Stimulated activated CD4-positive, alpha-beta T cell treated with anti-CD3 and anti-CD28 coated beads, Interleukin-1b, Interleukin-23, amount 100 ng/mL, for 1 hour (primary cell): ENCODE measurements at places on chromosomes 16 and 17.

- no peak for DNase-seq
Measured at GRCh38 chr17:27889711-27890251, 3.4 kb downstream of the LYRM9 start.

GRCh38 chr16:75096656-75097055 lies 19.9 kb downstream of the LDHD start:
- DNase-seq: no peak

GRCh38 chr16:49867796-49868668 lies 12.1 kb upstream of the ZNF423 start:
- DNase-seq: no peak

DNA sequence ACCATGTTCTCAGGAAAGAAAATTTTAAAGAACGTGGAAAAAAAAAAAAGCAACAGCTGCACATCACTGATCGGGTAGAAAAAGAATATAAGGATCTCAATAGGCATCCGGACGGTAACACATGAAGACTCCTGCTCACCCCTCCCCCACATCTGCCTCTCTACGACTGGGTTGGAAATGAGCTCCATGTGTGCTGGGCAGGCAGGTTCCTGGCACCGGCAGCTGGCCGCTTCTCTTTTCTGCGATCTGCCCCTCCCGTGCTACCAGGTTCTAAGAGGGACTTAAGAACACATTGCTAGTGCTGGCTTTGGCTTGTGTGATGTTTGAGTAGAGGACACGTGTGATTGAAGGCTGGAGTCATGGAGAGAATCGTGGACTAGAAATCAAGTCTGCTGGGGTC lies 115.5 kb downstream of the AATF start:
- no peak for DNase-seq

- DNase-seq: no peak
Measured at GRCh38 chr17:16259926-16260325, 42.9 kb downstream of the PIGL start.

GRCh38 chr16:69302301-69302700 lies 8.8 kb upstream of the VPS4A start:
- no peak for DNase-seq

DNA sequence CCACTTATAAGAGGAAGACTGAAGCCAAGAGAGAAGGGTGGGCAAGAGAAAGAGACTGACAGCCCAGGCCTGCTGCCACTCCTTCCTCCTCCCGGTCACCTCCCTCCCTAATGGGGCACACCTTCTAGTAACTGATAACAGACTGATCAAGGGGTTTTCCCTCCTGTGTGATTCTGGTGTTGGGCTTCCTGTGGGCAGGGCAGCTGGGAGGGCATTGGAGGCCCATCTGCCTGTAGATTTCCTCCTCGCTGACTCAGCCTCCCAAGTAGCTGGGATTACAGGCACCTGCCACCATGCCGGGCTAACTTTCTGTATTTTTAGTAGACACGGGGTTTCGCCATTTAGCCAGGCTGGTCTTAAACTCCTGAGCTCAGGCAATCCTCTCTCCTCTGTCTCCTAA lies 16.2 kb downstream of the CA4 start:
- DNase-seq: no peak

- DNase-seq: no peak
Measured at GRCh38 chr17:79414063-79414792, 196.6 kb downstream of the RBFOX3 start.

DNA sequence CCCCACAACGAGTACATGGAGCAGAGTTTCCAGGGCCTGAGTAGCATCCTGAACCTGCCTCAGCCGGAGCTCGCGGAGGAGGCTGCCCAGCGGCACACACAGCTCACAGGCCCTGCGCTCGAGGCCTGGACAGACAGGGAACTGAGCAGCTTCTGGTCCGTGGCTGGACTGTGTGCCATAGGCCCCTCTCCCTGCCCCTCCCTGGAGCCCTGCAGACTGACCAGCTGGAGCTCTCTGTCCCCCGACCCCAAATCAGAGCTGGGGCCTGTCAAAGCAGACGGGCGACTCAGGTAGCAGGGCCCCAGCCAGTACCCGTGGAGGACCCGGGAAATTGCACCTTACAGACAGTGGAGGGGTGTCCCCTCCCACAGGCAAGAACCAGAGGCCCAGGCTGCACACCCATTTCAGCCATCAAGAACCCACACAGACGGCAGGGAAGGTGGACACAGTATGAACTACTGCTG lies 13.0 kb downstream of the MRPL27 start:
- no peak for DNase-seq

- no peak for DNase-seq
Measured at GRCh38 chr17:38751144-38751807, 1.3 kb upstream of the PSMB3 start.

DNA sequence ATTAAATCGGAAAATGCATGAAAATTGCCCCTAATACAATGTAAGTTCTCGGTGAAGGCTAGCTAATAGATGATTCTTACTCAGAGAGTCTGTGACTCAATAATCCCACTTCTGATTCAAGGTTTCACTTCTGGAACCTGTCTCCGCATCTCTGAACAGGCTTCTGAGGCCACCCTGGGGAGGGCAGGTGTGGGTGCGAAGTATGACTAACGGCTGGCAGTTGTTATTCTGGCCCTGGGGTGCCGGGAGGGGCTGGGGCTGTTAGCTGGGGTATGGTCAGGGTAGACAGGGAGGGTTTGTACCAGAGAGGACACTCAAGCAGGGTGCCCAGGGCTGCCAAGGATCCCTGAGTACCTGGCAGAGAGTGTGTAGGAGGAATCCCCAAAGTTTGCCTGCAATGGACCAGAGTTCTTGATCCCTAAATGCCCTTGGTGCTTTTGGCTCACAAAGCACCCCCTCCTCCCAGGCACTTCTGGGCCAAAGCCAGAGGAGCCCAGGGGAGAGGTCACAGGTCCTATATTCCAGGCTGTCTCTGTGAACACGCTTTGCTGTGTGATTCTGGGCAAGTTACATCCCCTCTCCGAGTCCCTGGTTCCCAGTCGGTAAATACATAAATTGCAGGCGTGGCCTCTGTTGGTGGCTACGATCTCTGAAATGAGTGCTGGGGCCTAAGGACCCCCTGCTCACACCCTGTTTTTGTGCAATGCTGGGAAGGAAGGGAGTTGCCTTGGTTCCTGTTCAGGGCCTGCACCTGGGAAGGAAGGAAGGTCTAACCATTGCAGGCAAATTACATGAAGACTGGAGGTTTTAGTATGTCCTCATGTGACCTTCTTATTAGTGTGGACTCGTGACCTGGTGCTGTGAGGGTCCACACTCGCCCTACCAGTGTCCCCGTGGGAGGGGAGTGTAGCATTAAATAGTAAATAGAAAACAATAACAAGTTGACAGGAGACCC lies 49.9 kb upstream of the CPNE2 start:
- DNase-seq: peak; percentile 57

GRCh38 chr16:48546774-48547173 lies 63.2 kb downstream of the N4BP1 start:
- DNase-seq: no peak

DNA sequence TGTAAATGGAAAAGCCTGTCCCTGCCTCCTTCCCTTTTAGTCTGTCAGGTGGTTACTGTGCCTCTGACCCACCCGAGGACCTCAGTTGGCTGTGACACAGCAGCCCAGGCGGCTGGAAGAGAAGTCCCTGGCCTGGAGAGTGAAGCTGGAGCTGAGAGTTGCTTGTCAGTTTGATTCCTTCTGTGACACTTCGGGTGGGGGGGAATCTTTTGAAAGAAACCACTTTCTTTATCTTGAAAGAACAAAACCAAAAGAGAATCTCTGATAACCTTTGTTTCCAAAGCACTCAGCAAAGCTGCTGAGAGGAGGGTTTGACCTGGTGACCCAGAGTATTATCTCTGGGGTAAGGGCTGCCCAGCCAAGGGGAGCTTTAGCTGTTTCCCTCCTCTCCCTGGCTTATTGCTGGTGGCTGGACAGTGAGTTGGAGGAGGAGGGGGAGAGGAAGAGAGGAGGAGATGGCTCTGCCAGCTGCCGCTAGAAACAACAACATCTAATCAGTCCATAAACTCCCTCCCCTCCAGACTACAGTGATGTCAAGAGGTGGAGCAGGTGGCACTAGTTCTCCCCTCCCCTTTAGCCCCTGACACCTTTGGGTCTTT lies 34.0 kb downstream of the YPEL2 start:
- DNase-seq: no peak

- DNase-seq: no peak
Measured at GRCh38 chr17:58184308-58184985, 8.1 kb upstream of the EPX start.

DNA sequence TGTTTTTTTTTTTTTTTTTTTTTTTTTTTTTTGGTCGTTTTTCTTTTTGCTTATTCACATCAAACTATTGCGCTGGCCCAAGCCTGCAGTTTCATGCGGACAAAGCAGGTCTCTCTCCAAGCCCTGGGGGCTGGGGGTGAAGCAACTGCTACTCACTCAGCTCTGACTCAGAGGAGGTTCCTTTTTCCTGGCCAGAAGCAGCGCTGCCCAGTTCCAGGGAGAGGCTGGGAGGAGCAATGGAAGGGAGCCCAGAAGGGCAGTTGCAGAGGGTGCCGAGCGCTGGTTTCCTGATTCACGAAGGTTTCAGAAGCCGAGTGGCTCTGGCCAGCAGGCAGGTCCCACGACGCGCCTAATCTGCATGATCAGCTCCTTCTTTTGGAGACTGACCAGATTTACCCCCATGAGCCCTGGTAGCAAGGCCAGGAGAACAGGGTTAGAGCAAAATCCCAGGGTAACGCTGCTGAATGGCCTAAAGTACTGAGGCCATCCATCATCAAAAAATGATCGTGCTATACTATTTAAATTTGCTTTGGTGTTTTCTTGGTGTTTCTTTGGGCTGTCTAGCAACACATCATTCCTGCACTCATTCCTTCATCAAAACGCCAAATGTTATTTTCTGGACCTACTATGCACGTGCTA lies 144.7 kb upstream of the SOX9 start:
- DNase-seq: no peak

- DNase-seq: peak; percentile 18
Measured at GRCh38 chr16:49350265-49351095, 23.1 kb upstream of the C16orf78 start.
